ENCODE measurements at places on chromosomes 13 and 19.

DNA sequence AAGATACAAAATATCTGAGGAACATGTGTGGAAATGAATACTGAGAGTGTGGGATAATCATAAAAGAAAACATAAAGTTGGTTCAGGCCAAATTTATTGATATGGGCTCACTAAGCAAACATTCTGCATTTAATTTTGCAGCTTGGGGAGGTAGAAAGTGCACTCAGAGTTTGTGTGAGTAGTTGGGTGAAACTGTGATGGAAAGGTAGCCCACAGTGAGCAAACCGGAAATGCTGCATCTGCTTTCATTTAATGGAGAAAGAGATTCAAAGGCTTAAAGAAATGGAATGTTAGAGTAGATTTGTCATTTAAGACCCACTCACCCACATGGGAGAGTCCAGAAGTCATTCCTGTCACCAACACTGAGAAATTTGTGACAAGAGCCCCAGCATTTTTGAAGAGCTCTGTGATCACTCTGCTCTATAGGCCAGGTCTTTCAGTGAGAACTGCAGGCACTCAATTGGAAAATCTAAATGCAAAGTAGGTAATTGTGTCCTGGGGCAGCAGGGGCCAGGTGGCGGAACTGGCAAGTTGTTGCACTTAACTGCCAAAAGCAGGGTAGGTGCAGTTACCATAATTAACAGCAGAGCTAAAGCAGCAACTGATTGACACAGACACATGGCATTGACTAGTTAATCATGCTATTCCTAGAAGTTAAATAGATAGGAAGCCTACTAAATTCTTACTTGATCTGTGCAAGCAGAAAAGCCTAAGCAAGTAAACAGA is 1228.3 kb upstream of the PCDH20 start:
- DNase-seq: no peak

GRCh38 chr19:48544856-48545750 is 6.9 kb upstream of the SULT2B1 start:
- no peak for DNase-seq

- DNase-seq: peak; percentile 11
These were observed 29.3 kb upstream of the PSG8 start for GRCh38 chr19:42794765-42795164.

DNA sequence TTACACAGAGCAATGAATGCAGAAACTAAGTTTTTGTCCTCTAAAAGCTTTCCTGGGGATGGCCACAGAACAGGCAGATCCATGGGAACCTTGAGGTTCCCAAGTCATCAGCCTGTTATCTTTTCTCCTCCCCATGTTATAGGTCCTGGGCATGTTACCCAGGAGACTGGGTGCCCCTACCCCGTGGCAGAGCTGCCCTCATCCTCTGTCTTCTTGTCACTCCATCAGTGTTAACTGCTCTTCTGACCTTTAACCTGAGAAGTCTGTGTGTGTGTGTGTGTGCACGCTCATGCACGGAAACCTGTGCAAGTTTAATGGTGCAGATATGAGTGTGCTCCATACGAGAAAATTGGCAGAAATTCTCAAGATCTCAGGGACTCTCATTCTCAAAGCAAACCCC is 43.9 kb upstream of the ZNF724 start:
- DNase-seq: no peak

GRCh38 chr13:78147905-78148304 is 229.3 kb upstream of the EDNRB start:
- DNase-seq: peak; percentile 90

GRCh38 chr13:98406427-98406826 is 170.5 kb downstream of the STK24 start:
- no peak for DNase-seq

- no peak for DNase-seq
These were observed 47.3 kb downstream of the DNAJC3 start for GRCh38 chr13:95724252-95724651.

DNA sequence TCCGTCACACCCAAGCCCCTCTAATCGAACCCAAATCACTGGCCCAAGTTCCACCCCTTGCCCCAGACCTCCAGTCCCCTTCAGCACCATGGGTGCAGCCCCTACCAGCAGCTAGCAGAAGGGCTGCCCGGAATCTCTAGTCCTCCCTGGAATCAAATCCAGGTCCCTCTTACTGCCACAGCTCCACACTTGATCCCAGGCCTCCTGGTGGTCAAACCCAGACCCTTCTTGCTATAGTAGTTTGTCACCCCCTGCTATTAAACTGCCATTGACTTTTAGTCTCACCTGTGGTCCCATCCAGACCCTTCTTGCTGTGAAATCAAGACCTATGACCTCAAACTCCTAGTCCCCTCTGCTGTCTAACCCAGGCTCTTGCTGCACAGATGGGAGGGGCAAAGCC is 8.7 kb downstream of the HIPK4 start:
- no peak for DNase-seq

- no peak for DNase-seq
These were observed 79.5 kb downstream of the RUBCNL start for GRCh38 chr13:46307554-46307953.

- DNase-seq: peak; percentile 73
These were observed 3.7 kb downstream of the WDR87 start for GRCh38 chr19:37902668-37903067.

DNA sequence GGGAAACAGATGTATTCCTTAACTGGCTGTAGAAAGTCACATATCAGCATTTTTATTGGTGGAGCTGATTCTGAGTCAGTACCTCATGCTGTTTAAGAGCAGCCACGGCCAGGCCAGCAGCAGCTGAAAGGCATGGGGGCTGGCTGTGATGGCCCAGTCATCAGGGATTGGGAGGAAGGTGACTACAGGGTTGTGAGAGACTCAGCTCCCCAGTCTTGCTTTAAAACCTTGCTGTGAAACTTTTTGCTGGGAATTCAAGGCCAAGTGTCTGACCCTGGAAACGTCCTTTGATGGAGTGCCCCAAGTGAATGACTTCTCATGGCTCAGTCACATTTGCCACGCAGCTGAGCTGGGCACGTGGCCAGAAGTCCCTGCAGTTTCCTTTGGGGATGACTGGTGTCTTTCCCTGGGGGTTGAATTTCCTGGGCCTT is 39.1 kb upstream of the RNF113B start:
- DNase-seq: peak; percentile 94

DNA sequence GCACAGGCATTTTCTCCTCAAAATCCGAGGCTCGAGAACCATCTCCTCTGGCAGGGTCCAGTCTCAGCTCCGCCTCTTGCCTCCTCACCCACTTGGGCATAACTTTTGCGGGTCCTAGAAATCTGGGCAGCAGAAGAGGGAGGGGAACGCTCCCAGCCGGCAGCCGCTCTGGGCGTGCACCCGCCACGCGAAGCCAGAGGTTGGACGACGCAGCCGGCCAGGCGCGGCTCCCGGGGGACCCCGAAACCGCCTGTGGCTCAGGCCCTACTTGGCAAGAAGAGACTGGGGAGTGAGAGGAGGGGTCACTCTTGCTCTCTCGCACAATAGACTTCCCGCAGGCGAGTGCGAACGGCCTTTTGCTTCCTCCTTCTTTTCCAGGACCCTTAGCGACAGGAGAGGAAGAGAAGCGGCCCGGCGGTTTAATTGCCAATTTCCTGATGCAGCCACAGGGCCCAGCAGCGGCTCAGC is 6.0 kb upstream of the SOX1 start:
- no peak for DNase-seq

GRCh38 chr19:47658431-47659348 is 49.8 kb downstream of the BICRA start:
- no peak for DNase-seq

DNA sequence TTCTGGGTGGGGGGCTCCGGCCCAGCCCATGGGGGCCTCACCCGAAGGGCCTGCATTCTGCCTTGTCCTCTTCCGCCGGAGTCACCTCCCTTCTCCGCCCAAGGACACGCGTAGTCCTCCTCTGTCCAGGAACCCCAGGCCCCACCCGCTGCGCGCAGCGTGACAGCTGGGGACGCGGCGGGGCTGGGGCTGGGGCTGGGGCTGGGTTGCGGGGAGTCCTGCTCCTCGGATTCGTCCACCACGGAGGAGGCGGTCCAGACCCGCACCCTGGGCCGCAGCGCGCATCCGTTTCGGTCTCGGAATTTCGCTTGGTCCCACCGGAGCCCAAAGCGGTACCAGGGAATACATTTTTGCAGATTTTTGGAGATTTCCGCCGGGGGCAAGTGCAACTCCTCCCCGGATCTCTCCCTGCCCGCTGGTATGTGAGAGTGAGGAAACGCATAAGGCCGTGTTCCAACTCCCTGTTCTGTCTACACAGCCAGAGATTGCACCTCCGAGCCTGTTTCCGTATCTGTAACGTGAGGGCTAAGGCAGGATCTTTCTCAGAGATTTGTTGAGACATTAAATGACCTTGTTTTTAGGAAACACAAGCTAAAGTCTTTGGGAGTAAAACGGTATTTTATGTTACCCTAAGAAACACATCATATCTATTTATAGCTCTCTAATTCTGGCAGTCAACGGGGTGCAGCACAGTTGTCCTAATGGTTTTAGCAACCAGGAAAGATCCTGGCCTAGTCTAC is at the start of gene COX7A1:
Gene COX7A1, minus strand, starts transcription at position 96 of the 740 bp plus-strand sequence. Its CDS starts 40 bp downstream, at position 56.
- peak; percentile 48 for DNase-seq

- no peak for DNase-seq
These were observed 616 bp downstream of the HNRNPUL1 start for GRCh38 chr19:41264581-41265394.

DNA sequence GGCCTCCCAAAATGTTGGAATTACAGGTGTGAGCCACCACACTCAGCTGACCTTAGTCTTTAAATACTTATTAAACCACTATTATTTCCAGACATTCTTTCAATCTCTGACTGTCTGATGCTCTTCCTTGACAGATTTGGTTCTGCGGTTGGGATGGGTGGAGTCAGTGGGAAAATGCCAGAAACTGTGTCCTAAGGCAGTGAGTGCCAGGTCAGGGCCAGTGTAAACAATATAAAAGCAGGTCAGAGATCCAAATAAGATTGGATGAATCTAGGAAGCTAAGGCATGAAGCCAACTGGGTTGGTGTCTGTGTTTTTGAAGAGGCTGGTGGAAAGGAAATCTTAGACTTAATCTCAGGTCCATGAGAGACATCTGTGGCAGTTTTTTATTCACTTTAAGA is 74.7 kb downstream of the KLF5 start:
- DNase-seq: no peak

DNA sequence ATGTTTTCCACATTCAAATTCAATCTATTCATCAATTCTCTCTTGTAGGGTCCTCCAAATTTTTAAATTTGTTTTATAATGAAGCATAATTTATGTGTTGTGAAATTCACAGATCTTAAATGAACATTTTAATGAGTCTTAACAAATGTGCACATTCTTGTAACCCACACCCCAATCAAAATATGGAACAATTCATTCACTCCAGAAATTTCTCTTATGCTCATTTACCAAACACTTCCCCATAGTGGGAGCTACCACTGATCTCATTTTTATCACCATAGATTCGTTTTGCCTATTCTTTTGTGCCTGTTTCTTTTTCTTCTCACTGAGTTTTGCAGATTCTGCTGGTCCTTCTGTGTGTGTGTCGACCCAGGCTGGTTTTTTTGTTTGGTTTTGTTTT is 664.1 kb downstream of the EFNB2 start:
- no peak for DNase-seq

DNA sequence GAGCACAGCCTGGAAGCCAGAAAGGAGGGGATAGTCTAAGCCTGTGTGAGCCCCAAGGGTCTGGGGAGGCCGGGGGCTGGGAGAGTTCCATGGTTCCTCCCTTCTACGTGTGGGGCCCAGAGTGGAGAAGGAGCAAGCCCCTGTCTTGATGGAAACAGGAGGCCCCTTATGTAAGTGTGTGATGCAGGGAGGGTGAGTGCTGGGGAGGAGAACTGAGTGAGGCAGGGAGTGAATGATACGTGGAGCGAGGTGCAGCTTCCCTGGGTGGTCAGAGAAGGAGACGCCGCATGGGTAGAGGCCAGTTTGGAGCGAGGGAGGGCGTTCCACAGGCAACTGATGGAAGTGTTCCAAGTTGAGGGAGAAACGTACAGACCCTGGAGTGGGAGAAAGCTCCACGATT is 16.0 kb downstream of the MAG start:
- no peak for DNase-seq

DNA sequence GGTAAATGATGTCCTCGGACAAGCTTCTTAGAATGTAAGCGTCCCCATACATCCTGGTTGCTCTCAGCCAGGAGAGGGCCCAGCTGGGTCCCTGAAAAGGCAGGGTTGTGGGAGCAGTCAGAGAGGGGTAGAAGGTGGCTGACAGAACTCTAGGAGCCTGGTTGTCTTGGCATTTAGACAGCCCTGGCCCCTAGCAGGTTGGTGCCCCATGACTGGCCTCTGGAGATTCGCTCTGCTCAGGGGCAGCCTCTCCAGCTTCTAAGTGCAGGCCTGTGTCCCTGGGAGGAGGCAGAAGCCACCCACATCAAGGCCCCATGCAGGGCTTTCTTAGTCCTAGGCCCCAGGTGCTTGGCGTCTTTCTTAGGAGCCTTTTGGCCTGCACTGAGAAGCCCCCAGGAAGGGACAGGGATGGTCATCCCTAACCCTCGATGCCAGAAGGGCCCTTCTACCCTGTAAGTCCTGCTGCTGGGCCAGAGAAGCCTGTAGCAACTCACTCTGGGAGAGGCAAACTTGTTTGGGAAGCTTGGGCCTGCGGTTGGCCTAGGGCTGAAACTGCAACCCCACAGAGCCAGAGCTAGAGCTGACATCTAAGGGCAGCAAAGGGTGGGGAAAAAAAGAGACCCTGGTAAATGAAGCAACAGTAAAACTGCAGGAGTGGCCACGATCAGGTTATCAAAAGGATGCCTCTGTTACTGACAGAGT is 2.8 kb upstream of the CDX2 start:
- no peak for DNase-seq

GRCh38 chr13:21686751-21687391 is 16.0 kb downstream of the FGF9 start:
- DNase-seq: no peak

DNA sequence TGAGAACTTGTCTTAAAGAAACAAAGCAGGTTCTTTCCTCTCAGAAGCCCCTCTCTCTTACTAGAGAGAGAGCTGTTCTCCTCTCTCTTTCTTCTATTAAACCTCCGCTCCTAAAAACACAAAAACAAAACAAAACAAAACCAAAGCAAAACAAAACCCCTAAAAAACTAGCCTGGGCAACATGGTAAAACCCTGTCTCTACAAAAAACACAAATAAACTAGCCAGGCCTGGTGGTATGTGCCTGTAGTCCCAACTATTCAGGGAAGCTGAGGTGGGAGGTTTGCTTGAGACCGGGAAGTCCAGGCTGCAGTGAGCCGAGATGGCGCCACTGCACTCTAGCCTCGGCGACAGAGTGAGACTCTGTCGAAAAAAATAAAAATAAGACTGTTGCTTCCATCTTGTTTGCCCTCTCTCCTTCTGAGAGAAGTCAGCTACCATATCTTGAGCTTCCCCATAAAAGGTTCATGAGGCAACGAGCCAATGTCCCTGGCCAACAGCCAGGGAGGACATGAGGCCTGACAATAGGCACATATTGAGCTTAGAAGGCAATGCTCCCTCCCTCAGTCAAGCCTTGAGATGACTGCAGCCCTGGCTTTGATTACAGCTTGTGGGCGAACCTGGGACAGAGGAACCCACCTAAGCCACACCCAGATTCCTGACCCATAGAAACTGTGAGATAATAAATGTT is 17.5 kb upstream of the FLT3 start:
- DNase-seq: no peak

- DNase-seq: no peak
These were observed 11.8 kb downstream of the FXYD5 start for GRCh38 chr19:35166100-35167063.
